Dorsolateral prefrontal cortex (tissue), 122 donors: ENCODE measurements at places on chromosomes 5 and 9.

- DNase-seq = no peak
Measured at GRCh38 chr9:134490446-134490845, 151.2 kb upstream of the COL5A1 start.

- no peak for DNase-seq
Measured at GRCh38 chr9:87425202-87425601, 72.5 kb upstream of the DAPK1 start.

GRCh38 chr5:100647461-100648230 is 112.5 kb downstream of the FAM174A start:
- DNase-seq = no peak

GRCh38 chr5:164663198-164663989 is 1158.0 kb downstream of the MAT2B start:
- DNase-seq = no peak

DNA sequence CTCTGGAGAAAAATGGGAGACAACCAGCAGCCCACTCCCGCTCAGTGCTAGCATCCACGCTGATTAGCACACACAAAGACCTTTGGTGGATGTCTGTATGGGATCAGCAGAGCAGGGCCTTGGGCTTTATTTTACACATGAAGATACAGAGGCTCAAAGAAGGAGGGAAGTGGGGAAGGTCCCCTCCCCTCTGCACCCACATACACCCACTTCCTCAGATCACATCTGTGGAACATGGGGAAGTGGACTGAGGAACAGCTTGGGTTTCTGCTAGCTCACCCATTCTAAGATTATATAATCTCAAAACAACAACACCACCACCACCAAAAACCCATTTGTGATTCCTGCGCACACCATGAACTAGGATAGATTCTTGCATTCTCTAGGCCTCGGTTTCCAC is 14.0 kb downstream of the GGTA1 start:
- DNase-seq = no peak

DNA sequence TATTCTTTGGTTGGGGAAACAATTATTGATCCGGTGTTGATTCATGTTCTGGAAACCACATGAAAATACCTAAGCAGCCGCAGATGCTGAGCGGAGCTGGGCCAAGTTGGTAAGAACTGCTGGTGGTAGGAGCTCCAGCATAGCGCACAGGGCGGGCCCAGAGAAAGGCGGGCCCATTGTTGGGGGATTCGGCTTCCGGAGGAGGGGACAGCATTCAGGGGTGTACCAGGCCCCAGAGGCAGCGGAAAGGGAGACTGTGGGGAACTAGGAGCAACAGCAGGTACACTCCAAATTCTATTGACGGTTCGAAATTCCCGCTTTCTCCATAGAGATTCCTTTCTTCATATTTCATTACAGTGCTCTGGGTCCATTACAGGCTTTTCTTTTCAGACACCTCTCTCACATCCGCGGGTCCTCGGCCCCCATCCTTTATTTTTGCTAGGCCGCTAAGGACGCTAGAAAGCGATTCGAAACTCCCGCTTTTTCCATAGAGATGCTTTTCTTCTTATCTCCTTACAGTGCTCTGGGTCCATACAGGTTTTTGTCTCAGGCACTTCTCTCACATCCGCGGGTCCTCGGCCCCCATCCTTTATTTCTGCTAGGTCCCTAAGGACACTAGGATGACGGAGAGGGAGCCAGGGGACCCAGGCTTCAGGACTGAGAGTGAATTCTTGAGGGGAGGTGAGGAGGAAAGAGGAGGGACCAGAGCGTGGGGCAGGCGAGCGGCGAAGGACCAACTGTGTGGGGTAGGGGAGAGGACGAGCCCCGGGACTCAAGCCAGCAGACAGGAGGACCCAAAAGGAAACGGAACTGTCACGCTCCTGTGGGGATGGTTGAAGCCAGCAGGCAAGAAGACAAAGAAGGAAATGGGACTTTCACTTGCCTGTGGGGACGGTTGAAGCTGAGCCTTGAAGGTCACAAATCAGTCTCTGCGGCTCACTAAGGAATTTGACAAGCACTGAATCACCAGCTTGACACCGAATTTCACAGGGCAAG is at the start of gene CCDC152:
Gene CCDC152 (plus strand): TSS at position 213 of the 996 bp plus-strand sequence. CDS start 2,304 bp downstream, outside the sequence.
- no peak for DNase-seq

DNA sequence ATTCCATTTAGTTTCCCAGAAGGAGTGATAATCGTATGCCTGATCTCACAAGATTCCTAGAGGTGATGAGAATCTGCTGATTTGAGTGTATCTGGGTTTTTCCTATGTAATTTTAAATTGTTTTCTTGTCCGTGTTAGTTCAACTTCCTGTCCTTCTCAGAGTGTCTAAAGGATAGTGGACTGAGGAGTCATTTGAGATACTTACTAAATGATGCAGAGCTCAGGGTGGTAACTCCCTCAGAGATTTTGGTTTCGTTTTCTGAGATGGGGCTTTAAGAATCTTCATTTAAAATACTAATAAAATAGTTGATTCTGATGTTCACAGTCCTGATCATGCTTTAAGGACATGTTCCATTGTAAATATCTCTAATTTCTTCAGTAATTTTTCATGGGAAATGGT is 30.3 kb downstream of the MELK start:
- no peak for DNase-seq

DNA sequence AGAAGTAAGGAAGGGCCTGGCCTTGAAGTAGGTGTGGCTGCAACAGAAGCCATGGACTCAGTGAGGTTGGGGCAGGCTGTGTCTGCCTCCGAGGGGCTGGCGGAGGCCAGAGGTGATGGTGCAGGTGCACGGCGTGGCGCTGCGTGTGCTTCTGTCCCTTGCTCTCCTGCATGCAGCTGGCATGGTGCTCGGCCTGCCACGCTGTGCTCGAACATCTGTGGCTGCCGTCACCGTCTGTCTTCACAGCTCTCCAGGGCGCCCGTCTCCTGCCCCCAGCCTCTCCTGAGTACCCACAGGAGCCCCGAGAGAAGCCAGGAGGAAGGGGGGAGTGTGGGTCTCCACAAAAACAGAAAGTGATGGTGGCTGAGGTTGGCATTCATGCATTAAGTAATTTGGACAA is 193.7 kb downstream of the CACNA1B start:
- no peak for DNase-seq

DNA sequence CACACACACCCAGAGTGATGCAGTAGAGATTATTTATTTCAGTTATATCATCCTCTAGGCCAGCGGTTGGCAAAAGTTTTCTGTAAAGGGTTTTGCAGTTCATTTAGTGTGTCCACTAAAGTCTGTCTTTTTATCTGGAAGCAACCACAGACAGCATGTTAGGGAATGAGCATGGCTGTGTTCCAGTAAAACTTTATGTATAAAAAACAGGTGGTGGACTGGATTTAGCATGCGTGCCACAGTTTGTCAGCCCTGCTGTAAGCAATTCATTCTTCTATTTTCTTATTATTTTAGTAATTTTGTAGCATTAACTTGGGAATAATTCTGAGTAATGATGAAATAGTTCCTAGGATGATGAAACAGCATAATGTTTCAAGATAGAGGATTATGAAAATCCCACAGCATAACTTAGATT is 51.7 kb downstream of the CCNH start:
- DNase-seq = no peak

- no peak for DNase-seq
Measured at GRCh38 chr5:109690242-109690974, 681 bp downstream of the MAN2A1 start.

GRCh38 chr9:86782831-86783230 is 164.5 kb downstream of the GAS1 start:
- no peak for DNase-seq

DNA sequence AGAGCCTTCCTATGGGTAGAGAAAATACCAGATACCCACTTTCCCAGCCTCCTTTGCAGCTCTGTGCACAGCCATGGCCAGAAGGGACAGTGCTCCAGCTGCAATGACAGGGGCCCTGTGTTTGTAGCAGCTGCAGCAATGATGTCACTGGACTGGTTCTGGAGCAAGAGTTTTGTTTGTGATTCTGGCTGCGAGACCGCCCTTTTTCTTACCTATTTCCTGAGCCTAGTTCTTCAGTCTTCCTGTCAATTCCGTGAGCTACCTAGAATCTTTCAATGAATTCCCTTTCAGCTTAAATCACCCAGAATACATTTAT is 10.0 kb upstream of the BOD1 start:
- DNase-seq = peak; percentile 48

GRCh38 chr5:109141222-109142200 is 268.3 kb downstream of the PJA2 start:
- DNase-seq = no peak

DNA sequence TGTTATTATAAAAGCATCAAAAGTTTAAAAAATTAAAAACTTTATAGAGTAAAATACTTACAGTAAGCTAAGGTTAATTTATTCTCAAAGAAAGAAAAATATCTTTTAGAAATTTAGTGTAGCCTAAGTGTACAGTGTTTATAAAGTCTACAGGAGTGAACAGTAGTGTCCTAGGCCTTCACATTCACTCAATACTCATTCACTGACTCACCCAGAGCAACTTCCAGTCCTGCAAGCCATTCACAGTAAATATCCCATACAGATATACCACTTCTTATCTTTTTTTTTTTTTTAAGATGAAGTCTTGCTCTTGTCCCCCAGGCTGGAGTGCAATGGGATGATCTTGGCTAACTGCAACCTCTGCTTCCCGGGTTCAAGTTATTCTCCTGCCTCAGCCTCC is 73.1 kb upstream of the FST start:
- DNase-seq = no peak

GRCh38 chr5:483434-484140 is 40.6 kb downstream of the EXOC3 start:
- DNase-seq = no peak

GRCh38 chr5:150073677-150074076 is 12.7 kb downstream of the CSF1R start:
- DNase-seq = no peak

DNA sequence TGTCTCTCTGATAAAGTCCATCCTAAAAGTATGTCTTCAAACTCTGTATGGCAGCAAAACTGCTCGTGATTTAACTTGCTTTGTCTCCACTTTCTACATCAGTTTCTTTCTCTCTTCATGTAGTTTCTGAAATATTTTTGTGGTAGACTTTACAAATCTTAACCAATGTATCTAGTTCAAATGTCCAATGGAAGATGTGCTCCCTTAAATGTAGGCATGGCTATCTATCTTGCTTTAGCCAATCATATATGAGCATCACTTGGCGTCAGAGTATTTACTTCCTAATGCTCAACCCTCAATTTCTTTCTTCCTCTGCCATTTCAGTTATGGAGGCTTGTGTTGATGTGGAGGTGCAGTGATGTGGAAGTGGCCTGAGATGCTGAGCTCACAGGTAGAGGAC is 206.1 kb upstream of the ZNF608 start:
- DNase-seq = no peak

DNA sequence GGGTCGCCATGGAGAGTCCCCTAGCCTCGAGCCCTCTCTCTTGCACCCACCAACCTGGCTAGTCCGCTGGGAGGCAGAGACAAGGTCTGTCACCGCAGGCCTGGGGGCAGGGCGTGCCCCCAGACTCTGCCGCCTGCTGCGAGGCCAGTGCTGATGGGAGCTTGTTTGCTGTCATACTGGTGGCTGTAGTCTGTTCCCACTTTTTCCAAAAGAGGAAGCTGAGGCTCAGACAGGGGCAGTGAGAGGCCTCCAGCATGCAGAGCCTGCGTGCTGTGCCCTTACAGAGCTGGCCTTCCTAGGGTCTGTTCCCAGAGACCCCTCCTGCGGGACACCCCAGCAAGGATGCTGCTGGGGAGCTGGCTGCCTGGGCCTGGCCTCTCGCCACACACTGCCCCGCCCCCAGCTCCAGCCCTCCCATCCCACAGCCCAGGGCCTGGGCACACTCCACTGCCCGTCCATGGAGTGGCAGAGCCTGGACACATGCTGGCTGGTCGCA is 21.0 kb upstream of the SUSD3 start:
- DNase-seq = no peak

GRCh38 chr5:176413255-176413565 is 3.1 kb downstream of the CLTB start:
- DNase-seq = no peak

GRCh38 chr5:22998774-22999173 is 145.6 kb upstream of the CDH12 start:
- no peak for DNase-seq

- no peak for DNase-seq
Measured at GRCh38 chr5:131067636-131068035, 97.4 kb downstream of the HINT1 start.

DNA sequence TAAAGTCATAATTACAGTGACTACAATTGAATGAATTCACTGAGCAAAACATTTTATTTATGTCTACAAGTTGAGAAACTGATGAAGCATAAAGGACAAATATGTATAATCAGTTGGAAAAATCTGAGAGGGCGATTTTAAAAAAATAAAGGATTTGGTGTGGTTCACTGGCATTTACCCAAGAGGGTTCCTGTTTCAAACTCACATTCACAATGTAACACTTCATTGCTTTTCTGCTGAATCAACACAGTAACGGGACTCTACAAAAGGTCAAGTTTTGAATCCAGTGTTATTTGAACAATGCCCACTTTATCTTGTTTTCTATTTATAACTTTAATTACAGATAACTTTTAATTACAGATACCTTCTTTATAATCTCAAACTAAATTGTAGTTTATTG is 138.6 kb downstream of the NUDT12 start:
- no peak for DNase-seq

DNA sequence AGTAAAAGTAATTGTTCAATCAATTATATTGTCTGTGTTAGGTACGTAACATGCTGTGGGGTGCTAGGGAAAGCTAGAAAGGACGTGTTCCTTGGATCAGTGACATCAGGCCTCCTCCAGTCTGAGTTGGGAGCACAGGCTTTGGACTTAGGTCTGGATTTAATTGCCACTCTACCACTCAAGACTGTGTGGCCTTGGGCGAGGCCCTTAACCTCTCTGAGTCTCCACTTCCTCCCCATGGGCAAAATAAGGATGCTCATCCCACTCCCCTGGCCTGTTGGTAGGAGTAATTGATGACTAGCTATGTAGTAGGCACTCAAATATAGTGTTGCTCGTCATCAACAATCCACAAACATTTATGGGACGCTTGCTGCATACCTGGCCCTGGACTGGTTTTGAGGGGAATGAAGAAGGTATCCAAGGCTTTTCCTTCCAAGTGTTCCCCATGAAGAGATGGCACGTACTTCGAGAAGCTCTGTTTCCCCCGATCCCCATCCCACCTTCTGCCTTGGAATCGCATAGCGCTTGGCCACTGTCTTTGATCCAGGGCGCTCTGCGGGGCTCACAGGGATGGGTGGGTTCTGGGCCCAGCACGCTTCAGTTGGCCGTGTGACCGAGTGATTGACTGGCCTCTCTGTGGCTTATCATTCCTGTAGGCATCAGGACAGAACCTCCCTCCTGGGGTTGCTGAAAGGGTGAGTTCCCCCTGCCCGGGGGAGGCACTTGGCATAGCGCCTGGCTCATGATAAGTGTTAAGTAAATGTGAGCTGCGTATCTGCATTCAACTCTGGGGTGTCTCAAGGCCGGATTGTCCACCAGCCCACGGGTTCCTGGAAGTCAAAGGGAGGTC is 8.1 kb downstream of the FGF18 start:
- no peak for DNase-seq

- no peak for DNase-seq
Measured at GRCh38 chr5:95843733-95844223, 21.3 kb upstream of the GLRX start.

DNA sequence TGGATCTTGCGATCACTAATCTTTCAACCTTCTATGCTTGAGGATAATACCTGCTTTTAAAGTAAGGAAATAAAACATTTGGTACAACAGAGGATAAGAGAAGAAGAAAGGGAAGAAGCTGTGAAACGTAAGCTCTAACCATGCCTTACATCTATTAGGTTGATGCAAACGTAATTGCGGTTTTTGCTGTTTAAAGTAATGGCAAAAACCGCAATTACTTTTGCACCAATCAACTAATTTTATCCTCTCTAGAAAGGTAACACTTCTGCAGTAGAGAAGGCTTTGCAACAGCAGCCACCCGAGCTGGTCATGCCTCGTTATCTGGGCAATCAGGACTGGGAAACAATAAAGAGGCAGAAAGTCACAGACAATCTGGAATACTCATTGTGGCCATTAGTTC is 224.1 kb downstream of the MED10 start:
- DNase-seq = no peak
